ENCODE measurements at places on chromosomes 1 and 21.

DNA sequence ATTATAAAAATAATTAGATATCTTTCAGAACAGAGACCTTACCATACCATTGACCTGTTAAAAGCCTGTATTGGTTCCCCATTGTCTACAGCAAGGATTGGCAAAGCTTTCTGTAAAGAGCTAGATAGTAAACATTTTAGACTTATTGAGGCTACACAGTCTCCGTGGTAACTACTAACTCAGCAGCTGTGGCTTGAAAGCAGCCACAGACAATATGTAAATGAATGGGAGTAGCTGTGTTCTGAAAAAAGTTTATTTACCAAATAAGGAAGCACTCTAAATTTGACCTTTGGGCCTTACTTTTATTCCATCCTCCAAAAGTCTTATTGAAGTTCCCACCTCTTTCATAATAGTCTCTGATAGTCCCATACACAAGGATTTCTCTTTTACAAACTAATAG, 39.7 kb downstream of the NUP210L start:
- no peak for DNase-seq
- no peaks in the 10 kb centered on the region for H3K4me1 ChIP-seq
- no peak overlapping the region for H3K4me3 ChIP-seq

GRCh38 chr1:235997049-235997448, 67.8 kb downstream of the NID1 start:
- no peaks in the 10 kb centered on the region for H3K36me3 ChIP-seq
- H3K27ac ChIP-seq = no peak overlapping the region
- H3K4me3 ChIP-seq = no peak overlapping the region

DNA sequence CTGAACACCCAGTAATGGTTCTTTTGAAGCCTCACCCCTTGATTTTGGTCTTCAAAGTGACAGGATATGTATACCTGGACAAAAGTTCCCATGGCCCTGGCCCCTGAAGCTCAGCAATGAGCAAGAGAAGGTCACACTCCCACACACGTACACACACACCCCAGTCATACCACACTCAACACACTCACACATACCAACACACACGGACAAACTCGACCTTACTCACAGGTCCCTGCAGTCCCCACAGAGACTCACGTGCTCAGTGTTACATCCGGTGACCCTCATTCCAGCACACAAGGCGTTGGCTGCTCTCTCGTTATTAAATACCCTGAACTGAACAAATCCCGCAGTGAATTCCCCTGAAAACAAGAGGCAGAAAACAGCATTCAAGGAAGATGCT, 5.9 kb downstream of the ITLN1 start:
- no peak overlapping the region for H3K27ac ChIP-seq
- H3K36me3 ChIP-seq = no peaks in the 10 kb centered on the region
- H3K4me1 ChIP-seq = no peaks in the 10 kb centered on the region
- H3K27me3 ChIP-seq = no peaks in the 10 kb centered on the region

GRCh38 chr1:228059634-228060457, 22.7 kb upstream of the ARF1 start:
- H3K27ac ChIP-seq = no peak overlapping the region
- H3K4me1 ChIP-seq = no peaks in the 10 kb centered on the region
- no peak for DNase-seq
- peak overlapping the region; percentile 34 for H3K4me3 ChIP-seq
- no peaks in the 10 kb centered on the region for H3K36me3 ChIP-seq

DNA sequence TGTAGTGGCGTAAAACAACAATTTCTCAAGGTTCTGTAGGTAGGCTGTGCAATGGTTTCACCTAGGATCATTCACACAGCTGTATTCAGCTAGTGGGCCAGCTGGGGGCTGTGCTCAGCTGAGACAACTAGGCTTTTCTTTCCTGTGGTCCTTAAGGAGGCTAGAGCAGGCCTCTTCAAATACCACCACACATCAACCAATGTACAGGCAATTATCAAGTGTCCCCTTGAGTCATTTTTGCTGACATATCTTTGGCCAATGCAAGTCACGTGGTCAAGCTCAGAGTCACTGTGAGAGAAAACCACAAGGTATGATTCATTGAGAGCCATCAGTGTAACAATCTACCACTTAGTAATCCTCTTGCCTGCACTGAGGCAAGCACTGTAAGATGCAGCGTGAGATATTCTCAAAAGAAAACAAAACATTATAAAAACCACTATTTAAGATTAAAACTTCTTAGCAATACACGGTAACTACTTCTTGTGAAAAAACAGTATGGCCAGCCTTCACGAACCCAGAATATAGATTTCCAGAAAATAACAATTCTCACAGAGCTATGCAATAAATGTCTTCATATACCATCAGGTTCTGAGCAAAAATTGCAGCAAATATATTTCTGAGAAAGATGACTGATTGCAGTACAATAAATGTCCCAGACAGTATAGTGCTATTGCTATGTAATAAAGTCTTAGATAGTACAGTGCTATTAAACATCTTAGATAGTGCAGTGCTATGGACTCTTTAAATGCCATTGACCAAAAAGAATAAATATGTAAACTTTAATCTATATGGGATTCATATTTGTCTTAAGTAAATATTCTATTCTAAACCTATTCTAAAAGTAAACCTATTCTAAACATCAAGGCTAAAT, 55.3 kb downstream of the NME7 start:
- no peak for DNase-seq
- H3K4me3 ChIP-seq = no peak overlapping the region
- no peaks in the 10 kb centered on the region for H3K27me3 ChIP-seq
- H3K36me3 ChIP-seq = no peaks in the 10 kb centered on the region
- peaks cover 1% of the 10 kb centered on the region for H3K4me1 ChIP-seq
- H3K27ac ChIP-seq = no peak overlapping the region

GRCh38 chr1:118291661-118292060, 106.6 kb upstream of the SPAG17 start:
- no peak overlapping the region for H3K27ac ChIP-seq
- no peak overlapping the region for H3K4me3 ChIP-seq
- H3K36me3 ChIP-seq = no peaks in the 10 kb centered on the region
- no peak for DNase-seq
- H3K4me1 ChIP-seq = no peaks in the 10 kb centered on the region

GRCh38 chr1:101323535-101323934, 86.7 kb downstream of the S1PR1 start:
- H3K36me3 ChIP-seq = no peaks in the 10 kb centered on the region
- H3K4me3 ChIP-seq = no peak overlapping the region
- H3K27ac ChIP-seq = no peak overlapping the region
- H3K27me3 ChIP-seq = no peaks in the 10 kb centered on the region
- H3K4me1 ChIP-seq = no peaks in the 10 kb centered on the region

- H3K4me3 ChIP-seq = no peak overlapping the region
- no peak overlapping the region for H3K27ac ChIP-seq
- H3K36me3 ChIP-seq = no peaks in the 10 kb centered on the region
Observed at GRCh38 chr1:103949779-103950178, 200.1 kb downstream of the AMY1C start.

DNA sequence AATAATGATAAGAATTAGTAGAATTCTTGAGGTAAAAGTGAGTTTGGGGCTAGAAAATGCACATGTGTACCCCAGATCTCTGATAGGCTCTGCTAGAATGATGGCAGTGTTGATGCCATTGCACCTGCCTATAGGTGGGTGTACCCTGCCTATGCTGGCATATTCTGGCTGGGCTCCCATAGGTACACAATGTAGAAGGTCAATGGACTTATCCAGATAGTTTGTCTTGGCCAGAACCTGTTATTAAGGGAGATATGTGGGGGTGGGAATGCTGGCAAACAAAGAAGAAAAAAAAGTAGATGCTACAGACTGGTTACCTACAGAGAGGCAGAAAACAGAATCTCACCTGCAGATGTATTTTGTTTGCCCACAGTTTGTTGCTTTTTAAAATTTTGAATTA, 14.1 kb upstream of the KLHDC8A start:
- H3K4me1 ChIP-seq = peaks cover 2% of the 10 kb centered on the region
- H3K4me3 ChIP-seq = no peak overlapping the region
- DNase-seq = no peak
- H3K27me3 ChIP-seq = no peaks in the 10 kb centered on the region
- H3K36me3 ChIP-seq = no peaks in the 10 kb centered on the region
- H3K27ac ChIP-seq = no peak overlapping the region

DNA sequence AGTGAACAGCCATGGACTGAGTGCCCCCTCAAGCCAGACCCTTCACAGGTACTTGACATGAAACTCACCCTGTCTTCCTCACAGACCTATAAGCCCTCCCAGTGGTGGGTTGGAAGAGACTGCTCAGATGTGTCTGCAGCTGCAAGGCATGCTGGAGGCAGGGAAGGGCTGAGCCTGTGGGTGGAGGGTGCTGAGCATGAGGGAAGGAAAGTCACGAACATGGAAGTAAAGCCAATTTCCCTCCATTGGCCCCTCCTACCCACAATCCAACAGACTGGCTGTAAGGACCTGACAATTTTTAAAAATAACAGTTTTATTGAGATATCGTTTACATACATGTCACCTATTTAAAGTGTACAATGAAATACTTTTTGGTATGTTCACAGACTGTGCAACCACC, 44.1 kb downstream of the RCSD1 start:
- no peak overlapping the region for H3K27ac ChIP-seq
- no peaks in the 10 kb centered on the region for H3K27me3 ChIP-seq
- no peak overlapping the region for H3K4me3 ChIP-seq
- no peak for DNase-seq

GRCh38 chr1:56278061-56278460, 301.3 kb downstream of the PLPP3 start:
- no peak for DNase-seq
- no peaks in the 10 kb centered on the region for H3K36me3 ChIP-seq
- no peak overlapping the region for H3K4me3 ChIP-seq
- no peaks in the 10 kb centered on the region for H3K4me1 ChIP-seq

- no peak for DNase-seq
- no peak overlapping the region for H3K4me3 ChIP-seq
- H3K36me3 ChIP-seq = no peaks in the 10 kb centered on the region
- no peaks in the 10 kb centered on the region for H3K27me3 ChIP-seq
- H3K4me1 ChIP-seq = peaks cover 8% of the 10 kb centered on the region
Observed at GRCh38 chr1:202569393-202570322, 140.6 kb downstream of the SYT2 start.

DNA sequence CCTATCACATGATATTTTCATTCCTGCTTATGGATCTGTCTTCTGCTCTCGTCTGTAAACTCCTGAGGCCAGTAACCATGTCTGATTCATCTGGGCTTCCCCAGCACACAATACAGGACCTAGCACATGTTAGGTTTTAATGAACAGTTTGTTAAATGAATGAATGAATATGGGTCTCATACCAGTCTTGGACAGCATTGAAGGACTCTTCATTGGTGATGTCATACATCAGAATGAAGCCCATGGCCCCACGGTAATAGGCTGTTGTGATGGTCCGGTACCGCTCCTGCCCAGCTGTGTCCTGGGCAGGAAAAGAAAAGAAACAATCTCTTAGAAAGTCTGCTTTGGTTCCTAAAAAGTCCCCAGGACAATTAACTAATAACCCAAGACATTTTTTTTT, 53.4 kb downstream of the RAB3B start:
- no peaks in the 10 kb centered on the region for H3K27me3 ChIP-seq
- H3K4me3 ChIP-seq = no peak overlapping the region
- H3K4me1 ChIP-seq = no peaks in the 10 kb centered on the region
- H3K36me3 ChIP-seq = peaks cover 4% of the 10 kb centered on the region
- no peak overlapping the region for H3K27ac ChIP-seq

DNA sequence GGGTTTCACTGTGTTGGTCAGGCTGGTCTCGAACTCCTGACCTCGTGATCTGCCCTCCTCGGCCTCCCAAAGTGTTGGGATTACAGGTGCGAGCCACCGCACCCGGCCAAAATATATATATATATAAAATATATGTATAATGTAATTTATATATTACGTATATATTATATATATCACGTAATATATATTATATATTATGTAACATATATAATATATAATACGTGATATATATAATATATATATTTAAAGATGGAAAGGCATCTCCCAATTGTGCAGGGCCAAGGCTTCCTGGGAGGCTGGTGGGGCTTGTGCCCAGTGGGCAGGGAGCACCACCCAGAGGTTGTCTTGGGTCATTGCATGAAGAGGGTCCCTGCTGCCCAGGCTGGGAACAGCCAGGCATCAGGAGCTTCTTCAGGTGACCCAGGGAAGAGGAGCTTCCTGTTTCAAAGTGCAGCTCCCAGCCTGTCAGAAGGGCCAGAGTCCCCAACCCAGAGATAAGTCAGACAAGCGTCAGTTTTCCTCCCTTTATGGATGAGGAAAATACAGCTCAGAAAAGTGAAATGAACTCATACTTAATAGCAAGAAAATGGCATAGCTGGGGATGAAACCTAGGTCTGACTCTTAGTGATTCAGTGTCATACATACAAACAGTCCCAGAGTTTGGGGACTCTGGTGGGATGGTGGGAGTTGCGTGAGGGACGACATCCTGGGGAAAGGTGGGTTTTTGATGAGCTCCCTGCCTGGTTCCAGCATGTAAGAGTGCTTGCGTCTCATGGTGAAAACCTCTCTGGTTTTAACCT, 12.0 kb downstream of the UBE2Q1 start:
- H3K27ac ChIP-seq = no peak overlapping the region
- peaks cover 15% of the 10 kb centered on the region for H3K36me3 ChIP-seq
- peak; percentile 61 for DNase-seq
- no peak overlapping the region for H3K4me3 ChIP-seq
- no peaks in the 10 kb centered on the region for H3K27me3 ChIP-seq
- no peaks in the 10 kb centered on the region for H3K4me1 ChIP-seq

- H3K27ac ChIP-seq = no peak within 1 kb of the TSS
- H3K36me3 ChIP-seq = no peaks in the 10 kb centered on the region
- H3K4me3 ChIP-seq = peak within 1 kb of the TSS; percentile 66
Observed at GRCh38 chr1:32205401-32206370, at the start of gene IQCC. Gene IQCC (plus strand): TSS chr1:32205671. CDS start chr1:32205682, 11 bp downstream.

GRCh38 chr1:16143005-16143565, 12.8 kb downstream of the EPHA2 start:
- H3K4me3 ChIP-seq = no peak overlapping the region
- no peak overlapping the region for H3K27ac ChIP-seq
- H3K4me1 ChIP-seq = peaks cover 20% of the 10 kb centered on the region
- H3K36me3 ChIP-seq = peaks cover 9% of the 10 kb centered on the region
- H3K27me3 ChIP-seq = no peaks in the 10 kb centered on the region

DNA sequence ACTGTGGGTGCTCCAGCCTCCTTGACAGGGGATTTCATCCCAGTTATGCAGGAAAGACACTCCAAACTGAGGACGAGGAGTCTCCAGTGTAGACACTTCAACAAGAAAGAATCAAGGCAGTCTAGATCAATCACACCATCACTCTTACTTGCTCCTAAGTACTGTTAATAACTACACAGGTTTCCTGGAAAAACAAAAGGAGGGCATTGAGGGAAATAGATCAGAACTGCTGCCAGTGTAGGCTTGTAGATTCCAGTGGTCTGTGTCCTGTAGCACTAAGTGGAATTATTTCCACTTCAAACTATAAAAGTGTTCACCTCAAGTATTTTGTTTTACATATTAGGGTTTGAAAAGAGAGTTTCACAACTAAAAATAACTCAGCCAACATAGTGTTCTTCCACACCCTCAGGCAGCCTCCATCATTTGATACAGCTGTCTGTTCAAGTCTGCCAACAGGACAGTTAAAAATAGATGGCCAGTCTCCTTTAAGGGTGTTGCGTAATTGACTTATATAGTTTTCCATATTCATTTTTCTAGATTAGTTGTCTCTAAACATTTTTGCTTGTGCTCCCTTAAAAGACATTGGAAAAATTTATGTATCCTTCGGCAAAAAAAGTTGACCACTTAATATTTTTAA, 32.0 kb upstream of the AGL start:
- no peaks in the 10 kb centered on the region for H3K36me3 ChIP-seq
- H3K27me3 ChIP-seq = no peaks in the 10 kb centered on the region
- H3K27ac ChIP-seq = no peak overlapping the region
- H3K4me1 ChIP-seq = no peaks in the 10 kb centered on the region
- no peak for DNase-seq
- no peak overlapping the region for H3K4me3 ChIP-seq

- H3K27me3 ChIP-seq = no peaks in the 10 kb centered on the region
- DNase-seq = no peak
- no peak overlapping the region for H3K4me3 ChIP-seq
- no peaks in the 10 kb centered on the region for H3K4me1 ChIP-seq
- no peak overlapping the region for H3K27ac ChIP-seq
- no peaks in the 10 kb centered on the region for H3K36me3 ChIP-seq
Observed at GRCh38 chr1:107162745-107163144, 21.9 kb downstream of the NTNG1 start.
